Stimulated activated CD8-positive, alpha-beta memory T cell treated with anti-CD3 and anti-CD28 coated beads, Interleukin-4, amount 100 ng/mL, for 4 hours (primary cell): ENCODE measurements at places on chromosomes 2 and 18.

DNA sequence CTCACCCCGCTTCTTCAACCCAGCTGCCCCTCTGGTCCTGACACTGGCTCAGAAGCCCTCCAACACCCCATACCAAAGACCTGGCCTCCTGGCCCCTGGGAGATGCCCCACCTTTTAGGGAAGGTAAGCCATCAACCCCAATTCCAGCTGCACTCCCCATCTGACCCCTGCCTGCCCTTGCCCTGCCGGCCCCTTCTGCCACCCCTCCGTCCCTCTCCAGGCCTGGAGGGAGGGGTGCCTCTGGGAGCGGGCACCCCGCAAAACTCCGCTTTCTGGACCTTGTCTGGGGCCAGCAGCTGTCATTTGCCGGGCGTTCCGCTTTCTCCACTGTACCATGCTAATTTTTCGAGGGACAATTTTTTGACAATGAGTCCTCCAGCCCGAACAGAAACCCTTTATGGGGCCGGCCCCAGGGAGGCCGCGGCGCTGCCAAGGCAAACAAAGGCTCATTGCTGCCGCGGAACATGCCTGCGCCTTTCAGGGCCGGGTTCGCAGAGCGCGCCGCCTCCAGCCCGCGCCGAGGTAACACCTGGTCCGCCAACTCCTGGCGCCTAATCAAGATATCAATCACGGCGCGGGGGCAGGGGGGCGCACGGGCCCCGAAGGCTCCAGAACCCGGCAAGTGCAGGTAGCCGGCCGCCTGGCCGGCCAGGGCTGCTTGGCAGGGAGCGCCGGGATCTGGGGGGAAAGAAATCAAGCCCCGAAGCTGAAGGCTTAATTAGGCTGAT, 96.0 kb downstream of the INHBB start:
- no peak for DNase-seq

- no peak for DNase-seq
Observed at GRCh38 chr2:223270548-223270947, 218.6 kb downstream of the KCNE4 start.

GRCh38 chr18:49017813-49018553, 67.2 kb upstream of the SMAD7 start:
- no peak for DNase-seq

DNA sequence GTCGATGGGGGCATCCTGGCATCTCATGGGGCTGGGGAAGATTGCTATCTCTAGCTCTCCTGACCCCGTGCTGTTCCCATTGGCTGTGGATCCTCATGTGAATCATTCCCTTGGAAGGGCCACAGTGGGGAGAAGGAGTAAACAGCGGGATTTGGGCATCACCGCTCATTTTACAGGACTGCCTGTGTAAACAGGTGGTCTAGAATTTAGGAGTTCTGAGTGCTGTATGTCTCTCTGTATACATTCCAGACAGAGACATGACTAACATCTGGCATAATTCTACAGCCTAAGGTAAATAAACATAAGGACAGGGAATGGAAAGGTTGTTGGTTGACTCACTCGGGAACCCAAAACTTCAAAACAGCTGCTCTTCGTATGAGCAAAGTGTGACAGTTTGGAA, 92.7 kb downstream of the COPS8 start:
- DNase-seq, result no peak

GRCh38 chr18:58110398-58110797, 66.4 kb downstream of the NEDD4L start:
- DNase-seq, result no peak

DNA sequence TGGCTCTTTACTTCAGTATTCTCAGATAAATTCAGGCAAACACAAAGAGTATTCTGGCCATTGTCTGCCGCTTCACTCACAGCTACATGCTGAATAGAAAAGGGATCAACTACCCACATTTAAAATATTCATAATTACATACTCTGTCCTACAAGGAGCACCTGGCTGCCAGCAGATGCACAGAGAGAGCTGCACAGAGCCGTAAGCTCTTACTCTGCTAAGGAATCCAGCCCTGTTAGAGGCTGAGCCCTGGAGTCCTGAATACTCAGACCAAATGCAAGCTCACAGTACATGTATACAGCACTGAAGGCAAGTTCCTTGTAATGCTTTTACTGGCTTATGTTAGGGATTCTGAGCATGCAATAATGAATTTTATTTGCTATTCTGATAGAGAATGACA, 80.3 kb downstream of the FTCDNL1 start:
- DNase-seq, result no peak

DNA sequence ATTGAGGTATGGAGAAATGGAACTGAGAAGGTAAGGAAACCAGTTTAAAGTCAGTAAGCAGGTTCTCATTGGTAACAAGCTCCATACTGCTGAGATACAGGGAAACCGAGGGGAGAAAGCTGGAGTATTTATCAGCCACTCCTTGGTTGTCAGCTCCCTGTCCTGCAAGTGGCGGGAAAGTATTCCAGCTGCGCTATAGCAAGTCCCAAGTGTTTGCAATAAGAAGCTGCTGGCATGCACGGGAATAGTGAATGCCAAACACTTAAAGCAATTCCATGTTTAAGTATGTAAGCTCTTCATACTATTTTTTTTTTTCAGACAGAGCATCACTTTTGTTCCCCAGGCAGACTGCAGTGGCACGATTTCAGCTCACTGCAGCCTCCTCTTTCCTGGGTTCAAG, 1601.1 kb downstream of the SUCLG1 start:
- DNase-seq, result no peak

DNA sequence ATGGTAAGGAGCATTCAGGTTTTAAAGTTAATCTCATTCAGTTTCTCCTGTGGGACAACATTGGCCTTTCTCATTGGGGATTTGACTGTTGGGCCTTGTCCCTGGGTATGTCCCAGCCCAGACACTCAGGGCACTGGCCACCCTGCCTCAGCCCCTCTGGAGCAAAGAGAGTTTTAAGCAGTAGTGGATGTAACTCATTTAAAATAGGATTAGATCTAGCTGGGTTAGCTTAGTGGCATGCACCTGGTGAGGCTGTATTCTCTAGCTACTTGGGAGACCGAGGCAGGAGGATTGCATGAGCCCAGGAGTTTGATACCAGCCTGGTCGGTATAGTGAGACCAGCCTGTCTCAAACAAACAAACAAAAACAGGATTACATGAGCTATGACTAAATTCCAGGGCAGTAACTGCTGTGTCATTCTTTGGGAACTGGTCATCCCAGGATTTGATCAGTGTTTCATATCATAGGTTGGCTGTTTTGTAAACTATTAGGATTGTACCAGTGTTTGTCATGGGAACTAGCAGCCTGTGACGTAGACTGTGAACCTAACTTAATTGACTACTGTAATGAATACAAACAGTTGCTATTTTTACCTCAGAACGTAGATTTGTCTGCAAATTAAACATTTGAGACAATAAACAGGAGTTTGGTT, 12.5 kb downstream of the INPP4A start:
- DNase-seq, result no peak

- DNase-seq, result no peak
Observed at GRCh38 chr2:854460-854859, 96.2 kb upstream of the SNTG2 start.

- no peak for DNase-seq
Observed at GRCh38 chr2:175181877-175182308, 383 bp upstream of the ATP5MC3 start.

GRCh38 chr2:197827618-197828017, 23.2 kb downstream of the PLCL1 start:
- DNase-seq, result no peak

DNA sequence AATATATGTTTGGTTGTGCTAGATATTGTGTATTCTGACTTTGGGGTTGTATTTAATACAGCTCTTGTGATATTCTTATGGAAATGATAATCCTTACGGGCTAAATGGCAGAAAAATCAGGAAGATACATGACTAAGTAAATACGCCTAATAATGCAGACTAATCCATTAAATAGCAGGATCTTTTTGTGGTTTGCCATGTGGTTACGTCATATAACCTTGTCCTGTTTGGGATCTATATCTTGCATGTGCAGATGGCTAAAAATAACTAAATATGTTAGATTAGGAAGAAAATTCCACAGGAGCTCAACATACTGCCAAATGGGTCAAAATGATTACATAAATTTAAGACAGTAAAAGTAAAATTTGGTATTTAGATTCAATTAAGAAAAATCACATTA, 83.0 kb downstream of the NEB start:
- no peak for DNase-seq

GRCh38 chr18:66439670-66440069, 164.2 kb downstream of the CDH19 start:
- DNase-seq, result no peak

DNA sequence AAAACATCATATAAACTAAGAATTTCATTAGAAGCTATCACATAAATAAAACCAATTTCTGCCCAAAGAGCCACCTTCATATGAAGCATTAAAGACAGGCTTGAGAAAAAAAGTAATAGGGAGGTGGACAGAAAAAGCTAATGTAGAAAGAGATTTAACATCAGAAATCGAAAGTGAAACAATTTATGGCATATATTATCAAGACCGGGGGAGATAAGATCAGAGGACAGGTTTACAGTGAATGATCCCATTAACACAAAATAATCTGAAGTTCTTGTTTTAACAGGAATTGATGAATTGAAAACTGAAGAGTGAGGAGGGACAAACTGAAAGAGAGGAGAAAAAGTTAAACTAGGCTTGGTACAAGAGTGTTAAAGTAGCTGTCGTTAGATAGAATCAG, 786.3 kb upstream of the FSHR start:
- DNase-seq, result no peak

DNA sequence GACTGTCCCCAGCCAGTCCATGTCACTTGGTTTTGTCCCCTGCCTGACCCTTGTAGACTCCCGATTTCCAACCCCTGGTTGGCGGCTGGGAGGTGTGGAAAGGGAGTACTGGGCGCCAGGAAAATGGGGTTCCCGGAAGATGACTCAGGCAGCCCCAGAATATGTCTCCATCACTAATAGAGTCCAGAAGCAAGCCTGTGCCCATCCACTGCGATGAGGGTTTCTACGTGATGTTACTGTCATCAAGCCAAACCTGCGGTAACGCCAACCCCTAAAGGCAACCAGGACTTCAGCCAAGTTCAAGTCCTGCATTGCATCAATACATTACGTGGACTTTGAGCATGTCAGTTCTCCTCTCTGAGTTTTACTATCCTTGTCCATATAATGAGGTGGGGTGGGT, 62.0 kb upstream of the TAF1B start:
- no peak for DNase-seq

DNA sequence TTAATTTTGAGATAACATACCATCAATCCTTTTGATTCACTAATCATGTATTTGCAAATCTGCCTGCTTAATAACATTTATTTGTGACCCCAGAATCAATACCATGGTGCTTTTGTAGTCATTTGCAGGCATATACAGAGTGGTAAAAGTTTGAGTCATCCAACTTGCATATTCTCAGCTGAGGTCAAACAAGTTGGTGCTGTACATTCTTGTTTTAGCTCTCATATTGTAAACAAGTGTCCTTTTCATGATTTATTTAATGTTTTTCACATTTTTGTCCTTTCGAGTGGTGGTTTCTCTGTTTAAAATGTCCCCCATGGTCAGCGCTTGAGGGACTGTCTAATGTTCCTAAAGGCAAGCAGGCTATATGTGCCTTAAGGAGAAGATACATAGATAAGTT, 17.5 kb downstream of the RAB27B start:
- DNase-seq, result no peak

DNA sequence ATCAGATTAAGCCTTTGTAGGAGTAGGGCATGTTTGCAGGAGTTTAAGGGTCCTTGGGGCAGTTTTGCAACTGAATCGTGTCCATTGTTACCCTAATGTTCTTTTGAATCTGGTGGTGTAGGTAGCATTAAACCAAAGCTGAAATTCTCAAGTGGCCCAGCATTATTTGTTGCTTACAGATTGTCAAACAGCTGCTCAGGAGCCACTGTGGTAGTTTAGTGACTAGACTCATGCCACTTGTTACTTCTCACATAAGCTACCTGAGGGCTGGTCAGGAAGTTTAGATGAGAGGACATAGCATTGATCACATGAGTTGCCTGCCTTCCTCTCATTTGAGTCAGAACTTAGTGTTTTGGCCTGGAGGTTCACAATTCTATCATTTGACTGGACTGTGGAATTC, 157.6 kb downstream of the HAUS1 start:
- no peak for DNase-seq

DNA sequence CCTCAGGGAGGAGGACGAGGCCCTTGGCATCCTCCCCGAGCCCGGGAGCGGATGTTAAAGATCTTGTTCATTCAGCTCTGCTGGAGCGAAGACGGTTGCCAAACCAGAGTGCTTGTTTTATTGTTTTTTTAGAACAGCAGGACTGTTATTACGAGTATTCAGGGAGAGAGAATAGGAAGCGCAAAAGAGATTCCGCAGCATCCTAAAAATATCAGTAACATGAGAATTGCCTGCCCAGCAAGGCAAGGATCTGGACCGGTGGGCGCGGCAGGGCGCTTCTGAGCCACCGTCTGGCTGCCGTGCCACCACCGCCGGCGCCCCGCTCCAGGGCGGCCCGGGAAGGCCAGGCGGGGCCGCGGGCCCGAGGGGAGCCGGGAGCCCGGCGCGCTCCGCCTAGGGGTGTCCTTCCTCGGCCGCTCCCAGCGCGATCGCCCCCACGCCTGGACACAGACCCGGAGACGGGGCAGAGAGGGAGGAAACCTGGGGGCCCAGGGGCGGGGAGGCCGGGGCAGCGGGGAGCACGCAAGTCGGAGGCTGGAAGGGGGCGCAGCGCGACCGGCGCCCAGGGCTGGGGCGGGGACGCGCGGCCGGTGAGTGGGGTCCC, 843 bp downstream of the CYS1 start:
- no peak for DNase-seq

- no peak for DNase-seq
Observed at GRCh38 chr2:39141334-39142271, 20.8 kb upstream of the SOS1 start.
